Frontal cortex (tissue), 4 donors: ENCODE measurements at places on chromosomes 1 and 21.

DNA sequence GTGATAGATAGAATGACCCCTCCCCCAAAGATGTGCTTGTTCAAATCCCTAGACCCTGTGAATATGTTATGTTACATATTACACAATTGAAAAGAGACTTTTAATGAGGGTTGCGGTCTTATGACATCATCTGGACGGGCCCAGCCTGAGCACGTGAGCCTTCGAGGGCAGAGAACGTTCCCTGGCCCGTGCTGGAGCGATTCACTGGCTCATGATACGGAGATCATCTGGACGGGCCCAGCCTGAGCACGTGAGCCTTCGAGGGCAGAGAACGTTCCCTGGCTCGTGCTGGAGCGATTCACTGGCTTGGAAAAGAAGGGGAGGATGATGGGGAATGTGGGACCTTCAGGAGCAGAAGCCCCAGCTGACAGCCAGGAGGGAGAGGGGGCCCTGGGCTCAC lies 34.4 kb upstream of the COL18A1 start:
- no peak for DNase-seq

DNA sequence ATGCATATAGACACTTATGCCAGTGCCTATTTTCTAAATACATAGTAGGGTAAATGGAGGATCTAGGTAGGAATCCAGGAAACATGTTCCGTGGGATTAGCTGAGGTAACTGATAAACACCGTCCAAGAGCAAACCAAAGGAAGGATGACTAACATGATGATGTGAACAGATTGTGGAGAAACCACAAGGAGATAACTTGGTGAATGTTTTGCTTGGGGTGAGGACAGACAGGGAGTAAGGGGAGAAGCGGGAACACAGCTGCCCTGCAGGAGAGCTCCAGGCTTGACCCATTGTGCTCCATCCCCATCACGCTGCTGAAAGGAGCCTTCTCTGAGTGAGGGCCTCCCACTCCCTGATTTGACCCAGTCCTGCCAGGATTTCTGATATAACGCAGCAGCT lies 87.0 kb upstream of the ZC3H11B start:
- DNase-seq = no peak

GRCh38 chr1:234175363-234175762 lies 197.9 kb upstream of the COA6 start:
- no peak for DNase-seq

DNA sequence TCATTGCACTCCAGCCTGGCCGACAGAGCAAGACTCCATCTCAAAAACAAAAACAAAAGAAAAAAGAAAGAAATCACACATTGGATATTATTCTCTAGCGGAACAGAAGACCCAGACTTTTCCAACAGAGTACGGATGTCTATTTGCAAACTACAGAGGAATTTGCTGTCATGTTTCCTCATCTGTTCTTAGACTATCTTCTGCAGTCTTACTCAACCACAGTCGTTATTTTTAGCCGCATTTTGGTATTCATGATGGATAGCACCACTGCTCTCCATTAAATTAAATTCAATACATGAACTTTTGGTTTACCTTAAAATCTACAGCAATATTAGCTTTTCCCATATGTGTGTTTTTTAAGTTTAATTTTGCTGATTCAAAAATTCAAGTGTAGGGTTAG lies 14.2 kb upstream of the HEATR1 start:
- DNase-seq = no peak

DNA sequence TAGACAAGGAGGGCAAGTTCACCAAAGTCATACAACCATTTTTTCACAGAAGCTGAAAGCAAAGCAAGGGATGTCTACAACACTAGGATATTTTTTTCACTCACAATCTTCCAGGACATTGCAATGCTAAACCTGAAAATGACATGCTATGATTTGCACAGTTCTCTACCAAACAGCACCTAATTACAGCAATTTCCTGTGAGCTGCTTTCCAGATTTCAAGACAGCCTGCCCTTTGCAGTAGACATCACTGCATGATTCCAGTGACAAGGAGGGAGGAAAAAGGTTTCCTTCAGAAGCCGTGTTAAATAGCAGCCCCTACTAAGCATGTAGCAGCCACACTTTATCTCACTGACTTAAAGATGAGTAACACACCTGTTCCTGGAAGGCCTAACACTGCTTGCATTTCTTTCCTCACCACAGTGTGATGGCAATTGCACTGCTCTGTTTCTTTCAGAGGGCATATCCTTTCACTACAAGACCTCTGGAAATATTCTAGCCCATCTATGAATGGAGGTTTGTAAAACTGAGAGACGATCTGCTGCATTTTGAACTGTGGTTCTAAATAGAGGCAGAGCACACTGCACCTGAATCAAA lies 97.1 kb downstream of the DUSP10 start:
- no peak for DNase-seq

DNA sequence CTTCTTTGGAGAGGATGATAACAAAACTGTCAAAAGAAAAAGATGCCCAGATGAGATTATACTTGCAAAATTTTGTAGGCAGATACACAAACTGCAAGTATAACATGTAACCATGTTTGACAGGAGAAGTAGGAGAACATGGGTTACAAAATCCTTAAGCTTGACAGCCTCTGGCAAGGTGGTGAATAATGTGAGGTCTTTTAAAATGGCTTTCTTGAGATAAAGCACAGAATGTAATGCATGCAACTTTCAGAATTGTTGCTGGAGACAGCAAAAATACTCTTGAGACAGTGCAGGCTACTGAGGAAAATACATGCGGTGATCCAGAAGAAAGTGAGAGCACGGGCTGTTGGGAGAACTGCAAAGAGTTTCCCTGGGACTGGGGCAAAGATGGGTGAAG lies 24.7 kb downstream of the DNAJC6 start:
- DNase-seq = no peak

GRCh38 chr1:170020859-170021258 lies 53.6 kb downstream of the KIFAP3 start:
- DNase-seq = no peak

- no peak for DNase-seq
These were observed 66.4 kb upstream of the ZNF326 start for GRCh38 chr1:89928506-89928905.

DNA sequence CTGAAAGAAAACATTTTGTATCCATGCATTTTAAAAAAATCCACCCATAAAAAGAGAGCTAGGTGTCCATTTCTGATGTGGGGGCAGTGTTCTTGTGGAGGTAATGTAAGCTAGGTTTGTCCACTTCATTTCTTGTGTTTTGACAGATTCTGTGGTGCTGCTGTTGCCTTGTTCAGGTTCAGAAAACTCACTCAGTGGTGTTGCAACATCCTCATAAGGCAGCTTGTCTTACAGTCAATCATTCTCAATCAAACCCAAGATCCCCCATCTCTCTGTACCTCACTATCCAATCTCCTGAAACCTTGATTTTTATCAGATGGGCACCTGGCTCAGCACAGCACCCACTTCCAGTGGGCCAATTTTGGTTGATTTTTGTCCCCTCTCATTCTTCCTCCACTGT lies 94.1 kb downstream of the TENT5C start:
- no peak for DNase-seq

DNA sequence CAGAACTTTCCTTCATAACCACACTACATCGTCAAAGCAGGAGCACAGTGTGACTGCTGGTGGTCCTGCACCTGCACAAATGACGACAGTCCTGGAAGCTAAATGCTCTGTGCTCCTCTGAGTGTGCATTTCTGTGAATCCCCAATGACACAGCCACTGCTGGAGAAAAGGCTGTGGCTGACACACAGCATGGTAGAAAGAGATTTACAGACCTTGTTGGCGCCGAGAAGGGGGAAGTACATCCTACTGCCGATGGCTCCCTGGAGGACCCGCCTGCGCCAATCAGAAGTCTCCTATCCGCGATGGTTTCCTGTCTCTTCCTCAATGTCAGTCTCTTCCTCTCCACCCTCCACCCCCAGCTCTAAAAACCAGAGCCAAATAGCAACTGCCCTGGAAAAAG lies 115.4 kb upstream of the RAB4A start:
- no peak for DNase-seq

GRCh38 chr1:200872446-200873115 lies at the start of gene GPR25:
Gene GPR25, plus strand, starts transcription at chr1:200872981. Its CDS starts 57 bp downstream, at chr1:200873038.
- no peak for DNase-seq

GRCh38 chr1:159188375-159188788 lies 16.3 kb upstream of the ACKR1 start:
- peak; percentile 56 for DNase-seq

GRCh38 chr1:23619299-23620188 lies 60.2 kb upstream of the ID3 start:
- DNase-seq = peak; percentile 69

DNA sequence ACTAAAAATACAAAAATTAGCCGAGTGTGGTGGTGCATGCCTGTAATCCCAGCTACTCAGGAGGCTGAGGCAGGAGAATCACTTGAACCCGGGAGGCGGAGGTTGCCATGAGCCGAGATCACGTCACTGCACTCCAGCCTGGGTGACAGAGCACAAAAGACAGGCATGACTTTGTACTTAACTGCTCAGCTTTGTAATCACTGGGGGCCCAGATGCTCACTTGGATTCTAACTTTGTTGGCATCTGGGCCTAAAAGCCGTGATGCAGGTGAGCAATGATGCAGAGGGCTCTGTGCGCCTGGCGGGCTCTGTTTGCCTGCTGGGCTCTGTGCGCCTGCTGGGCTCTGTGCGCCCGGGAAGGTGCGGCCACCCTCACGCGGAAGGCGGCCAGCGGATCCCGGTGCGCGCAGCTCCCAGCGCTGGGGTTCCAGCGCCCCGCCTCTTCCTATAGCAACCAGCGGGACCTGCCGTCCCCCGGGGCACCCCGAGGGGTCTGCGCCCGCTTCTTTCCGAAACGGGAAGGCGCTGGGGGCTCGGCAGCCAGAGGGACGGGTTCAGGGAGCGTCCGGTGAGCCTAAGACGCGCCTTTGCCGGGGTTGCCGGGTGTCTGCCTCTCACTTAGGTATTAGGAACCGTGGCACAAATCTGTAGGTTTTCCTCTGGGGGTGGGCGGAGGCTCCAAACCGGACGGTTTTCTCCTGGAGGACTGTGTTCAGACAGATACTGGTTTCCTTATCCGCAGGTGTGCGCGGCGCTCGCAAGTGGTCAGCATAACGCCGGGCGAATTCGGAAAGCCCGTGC lies 31.7 kb downstream of the PRMT2 start:
- DNase-seq = no peak

GRCh38 chr1:246126580-246126979 lies 380.5 kb downstream of the SMYD3 start:
- no peak for DNase-seq

- DNase-seq = no peak
These were observed 135.1 kb upstream of the MROH9 start for GRCh38 chr1:170800265-170800664.

DNA sequence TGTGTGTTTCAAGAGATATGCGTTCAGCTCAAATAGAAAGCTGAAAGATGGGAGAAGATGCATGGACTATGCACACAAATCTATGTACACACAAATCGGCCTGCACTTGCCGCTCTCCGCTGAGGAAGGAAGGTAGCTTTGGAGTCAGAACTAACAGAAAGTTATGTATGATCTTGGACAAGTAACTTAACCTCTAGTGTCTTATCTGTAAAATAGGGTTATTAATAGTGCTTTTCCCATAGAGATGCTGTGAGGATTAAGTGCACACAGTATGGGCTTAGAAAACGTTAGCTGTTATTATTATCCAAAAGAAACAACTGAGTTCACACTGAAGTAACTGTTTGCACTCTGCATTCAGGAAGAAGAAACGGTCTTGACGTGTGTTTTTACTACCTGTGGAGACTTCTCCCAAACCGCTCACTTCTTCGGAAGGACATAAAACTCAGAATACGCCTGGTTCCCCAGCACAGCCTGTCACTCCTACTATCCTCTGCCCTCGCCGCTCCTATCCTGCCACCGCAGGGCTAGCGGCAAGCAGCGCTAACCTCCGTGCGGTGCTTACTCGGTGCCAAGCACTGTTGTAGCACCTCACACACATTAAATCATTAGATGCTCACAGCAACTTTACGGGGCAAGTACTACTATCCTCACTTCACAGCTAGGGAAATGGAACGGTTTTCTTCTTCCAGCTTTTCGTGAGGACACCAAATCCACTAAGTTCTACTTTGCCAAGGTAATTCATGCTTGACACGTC lies 1.3 kb downstream of the TGFBR3 start:
- no peak for DNase-seq

DNA sequence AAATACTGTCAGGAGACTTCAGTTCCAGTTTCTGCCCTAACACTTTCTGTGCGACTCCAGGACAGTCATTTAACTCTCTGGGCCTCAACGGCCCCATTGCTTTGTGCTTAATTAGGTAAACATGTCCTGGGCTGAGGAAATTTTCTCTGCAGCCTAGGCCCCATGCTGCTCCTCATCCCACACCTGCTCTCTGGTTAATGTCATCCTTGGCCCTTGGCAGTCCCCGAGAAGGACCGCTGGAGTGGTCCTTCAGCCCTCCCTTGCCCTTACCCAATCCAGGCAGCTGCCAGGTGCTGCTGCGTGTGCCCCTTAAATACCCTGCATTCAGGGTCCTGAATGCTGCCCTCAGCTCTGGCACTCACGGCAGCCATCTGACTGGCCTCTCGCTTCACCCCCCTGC lies 18.7 kb downstream of the UBL4B start:
- DNase-seq = no peak

- DNase-seq = no peak
These were observed 195.2 kb downstream of the TOMM20 start for GRCh38 chr1:234933475-234933874.

DNA sequence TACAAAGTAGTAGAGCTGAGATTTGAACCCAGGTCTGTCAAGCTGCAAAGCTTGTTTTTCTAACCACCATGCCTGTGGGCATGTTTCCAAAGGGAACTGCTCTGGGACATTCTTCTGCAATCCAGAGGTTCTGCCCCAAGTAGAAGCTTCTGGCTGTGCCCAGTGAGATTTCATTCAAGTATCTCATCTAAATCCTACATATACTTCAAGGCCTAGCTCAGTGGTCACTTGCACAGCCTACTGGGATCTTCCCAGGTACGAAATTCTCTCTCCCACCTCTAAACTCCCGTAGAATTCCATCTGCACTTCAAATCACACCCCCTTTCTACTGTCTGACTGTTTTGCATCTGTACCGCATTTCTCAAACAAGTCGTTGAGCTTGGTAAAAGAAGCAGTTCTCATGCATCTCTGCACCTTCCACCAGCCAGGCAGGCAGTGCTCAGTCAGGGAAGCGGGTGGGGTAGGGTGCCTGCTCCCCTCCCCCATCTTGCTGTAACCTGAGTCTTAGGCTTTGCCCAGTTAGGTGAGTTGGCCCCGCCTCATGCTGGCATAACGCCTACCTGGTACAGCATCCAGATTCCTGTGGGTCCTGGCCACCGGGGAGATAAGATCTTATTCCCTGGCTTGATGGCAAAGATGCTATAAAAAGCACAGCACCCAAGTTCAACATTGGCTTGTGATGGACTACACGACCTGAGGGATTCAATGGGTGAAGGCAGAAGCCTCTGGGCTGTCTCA lies 13.5 kb downstream of the SLC9A1 start:
- no peak for DNase-seq

DNA sequence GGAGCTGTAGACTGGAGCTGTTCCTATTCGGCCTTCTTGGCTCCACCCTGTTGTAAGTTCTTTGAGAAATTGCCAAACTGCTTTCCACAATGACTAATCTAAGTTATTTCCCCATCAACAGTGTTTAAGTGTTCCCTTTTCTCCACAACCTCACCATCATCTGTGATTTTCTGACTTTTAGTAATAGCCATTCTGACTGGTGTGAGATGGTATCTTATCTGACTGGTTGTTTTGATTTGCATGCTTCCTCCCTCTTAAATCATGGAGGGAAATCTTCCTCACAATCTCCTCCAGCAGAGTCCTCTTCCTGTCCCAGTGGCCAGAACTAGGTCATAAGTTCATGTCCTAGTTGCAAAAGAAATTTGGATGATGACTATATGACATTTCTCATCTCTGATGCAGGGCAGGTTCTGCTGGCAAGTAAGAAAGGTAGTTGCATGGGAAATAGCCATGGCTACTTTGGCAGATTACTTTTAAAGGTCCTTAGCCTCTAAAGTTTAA lies 294.0 kb downstream of the LRRC40 start:
- DNase-seq = no peak

GRCh38 chr1:111563619-111564018 lies 56.0 kb upstream of the RAP1A start:
- DNase-seq = no peak
